ENCODE measurements at places on chromosomes 16 and 17.

GRCh38 chr17:69088643-69089200 is 28.0 kb upstream of the ABCA9 start:
- DNase-seq = no peak

DNA sequence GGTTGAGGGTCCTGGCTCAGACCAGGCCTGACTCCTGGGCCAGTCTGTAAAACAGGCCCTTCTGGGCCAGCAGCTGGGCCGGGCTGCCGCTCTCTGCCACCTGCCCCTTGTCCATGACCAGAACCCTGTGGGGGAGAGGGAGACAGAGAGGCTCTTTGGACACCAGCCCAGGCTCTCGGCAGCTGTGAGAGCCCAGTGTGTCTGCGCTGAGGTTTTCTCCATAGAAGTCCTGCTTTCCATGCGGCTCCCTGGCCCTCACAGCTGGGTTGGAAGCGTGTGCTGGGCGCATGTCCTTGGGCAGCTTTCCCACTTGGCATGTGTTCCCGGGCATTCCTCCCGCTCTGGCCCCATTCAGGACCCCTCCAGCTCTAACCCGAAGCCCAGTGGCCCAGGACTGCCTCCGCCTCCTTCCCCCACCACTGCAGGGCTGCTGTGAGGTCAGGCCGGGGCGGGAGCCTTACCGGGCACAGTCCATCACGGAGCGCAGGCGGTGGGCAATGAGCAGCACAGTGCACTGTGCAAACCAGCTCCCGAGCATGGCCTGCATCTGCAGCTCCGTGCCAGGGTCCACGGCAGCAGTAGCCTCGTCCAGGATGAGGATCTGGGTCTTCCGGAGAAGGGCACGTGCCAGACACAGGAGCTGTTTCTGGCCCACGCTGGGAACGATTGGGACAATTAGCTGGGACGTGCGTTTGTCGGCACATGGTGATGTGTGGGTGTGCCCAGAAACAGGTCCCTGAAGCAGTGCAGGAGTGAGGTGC is 73.0 kb downstream of the ABCC6 start:
- DNase-seq = peak; percentile 40

GRCh38 chr16:20814784-20815183 is 8.5 kb downstream of the REXO5 start:
- no peak for DNase-seq

DNA sequence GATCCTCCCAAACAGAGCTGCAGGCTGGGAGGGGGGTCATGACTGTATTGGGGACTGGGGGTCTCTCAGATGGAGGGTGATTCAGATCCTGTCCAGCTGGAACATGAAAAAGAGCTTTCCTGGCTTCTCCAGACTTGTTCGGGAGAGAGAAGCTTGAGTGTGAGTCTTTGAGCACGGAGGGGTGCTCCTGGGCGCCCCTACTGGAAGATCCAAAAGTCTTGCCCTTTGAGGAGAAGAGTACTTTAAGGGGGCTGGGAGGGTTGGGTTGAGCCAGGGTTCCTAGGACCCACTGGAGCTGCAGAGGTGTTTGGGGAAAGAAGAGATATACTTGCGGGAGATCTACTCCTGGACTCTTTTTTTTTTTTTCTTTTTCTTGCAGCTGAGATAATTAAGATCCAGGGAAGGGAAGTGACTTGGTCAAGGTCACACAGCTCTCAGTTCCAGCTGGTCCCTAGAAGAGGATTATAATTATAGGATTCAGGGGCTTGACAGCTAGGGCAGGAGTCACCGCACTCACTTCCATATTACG is 8.4 kb downstream of the RARA start:
- peak; percentile 61 for DNase-seq

DNA sequence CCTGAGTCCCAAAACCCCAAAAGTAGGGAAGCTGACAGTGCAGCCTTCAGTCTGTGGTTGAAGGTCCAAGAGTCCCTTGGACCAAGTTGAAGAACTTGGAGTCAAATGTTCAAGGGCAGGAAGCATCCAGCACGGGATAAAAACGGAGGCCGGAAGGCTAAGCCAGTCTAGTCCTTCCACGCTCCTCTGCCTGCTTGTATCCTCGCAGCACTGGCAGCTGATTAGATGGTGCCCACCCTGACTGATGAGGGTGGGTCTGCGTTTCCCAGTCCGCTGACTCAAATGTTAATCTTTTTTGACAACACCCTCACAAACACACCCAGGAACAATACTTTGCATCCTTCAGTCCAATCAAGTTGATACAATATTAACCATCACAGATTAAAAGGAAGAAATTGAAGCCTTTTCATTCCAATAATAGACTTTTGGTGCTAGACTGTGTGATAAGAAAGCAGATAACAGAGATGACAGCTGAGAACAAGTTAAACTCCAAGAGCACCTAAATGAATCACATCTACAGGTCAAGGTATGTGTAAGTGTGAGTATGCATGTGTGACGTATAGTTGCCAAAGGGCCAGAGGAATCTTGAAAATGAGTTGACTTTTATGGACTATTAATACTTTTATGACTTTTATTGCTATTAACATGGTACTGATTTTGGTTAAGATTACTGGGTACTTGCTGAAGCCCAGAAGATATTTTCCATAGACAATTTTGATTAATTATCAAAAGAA is 933.5 kb upstream of the SOX9 start:
- DNase-seq = no peak

DNA sequence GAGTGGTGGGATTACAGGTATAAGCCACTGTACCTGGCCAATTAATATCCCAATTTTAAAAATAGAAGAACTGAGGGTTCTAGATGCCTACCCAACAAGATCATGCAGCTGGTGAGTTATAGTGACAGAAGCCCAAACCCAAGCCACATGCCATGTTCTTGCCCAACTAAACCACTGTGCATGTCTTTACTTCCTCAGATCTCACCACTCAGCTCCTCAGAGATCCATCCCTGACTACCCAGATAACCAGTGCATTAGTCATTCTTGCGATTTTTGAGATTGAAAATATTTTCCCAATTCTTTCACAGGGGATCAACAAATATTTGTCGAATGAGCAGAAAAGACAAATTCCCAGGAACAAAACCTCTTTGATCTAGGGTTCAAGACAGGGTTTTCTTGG is 303.1 kb downstream of the CBLN1 start:
- no peak for DNase-seq

GRCh38 chr16:70399381-70399780 is 39.5 kb downstream of the ST3GAL2 start:
- no peak for DNase-seq

GRCh38 chr17:63928966-63929695 is 3.0 kb downstream of the CD79B start:
- no peak for DNase-seq

- DNase-seq = no peak
Measured at GRCh38 chr17:74006371-74006770, 197.1 kb upstream of the RPL38 start.

GRCh38 chr17:11644265-11645212 is 46.3 kb downstream of the DNAH9 start:
- peak; percentile 64 for DNase-seq

GRCh38 chr17:64920419-64921172 is 1.3 kb upstream of the LRRC37A3 start:
- peak; percentile 40 for DNase-seq

- peak; percentile 94 for DNase-seq
Measured at GRCh38 chr17:45197555-45198334, 23.9 kb upstream of the FMNL1 start.

DNA sequence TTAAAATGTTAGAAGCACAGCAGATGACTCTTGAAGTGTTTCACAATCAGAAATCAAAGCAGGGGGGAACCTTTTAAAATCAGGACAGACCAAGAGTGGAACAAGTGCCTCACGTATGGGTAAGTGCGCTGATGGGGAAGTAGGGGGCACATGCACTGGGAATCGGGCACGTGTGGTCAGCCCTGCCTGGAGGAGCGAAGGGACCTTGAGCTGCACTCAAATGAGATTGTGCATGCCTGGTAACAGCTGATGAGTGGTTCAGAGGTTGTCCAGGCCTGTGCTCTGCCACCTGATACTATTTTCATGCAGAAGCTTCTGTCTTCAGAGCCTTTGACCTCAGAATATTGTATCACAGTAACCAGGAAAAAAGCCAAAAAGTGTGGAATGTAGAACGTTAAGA is 13.7 kb upstream of the XYLT2 start:
- no peak for DNase-seq

DNA sequence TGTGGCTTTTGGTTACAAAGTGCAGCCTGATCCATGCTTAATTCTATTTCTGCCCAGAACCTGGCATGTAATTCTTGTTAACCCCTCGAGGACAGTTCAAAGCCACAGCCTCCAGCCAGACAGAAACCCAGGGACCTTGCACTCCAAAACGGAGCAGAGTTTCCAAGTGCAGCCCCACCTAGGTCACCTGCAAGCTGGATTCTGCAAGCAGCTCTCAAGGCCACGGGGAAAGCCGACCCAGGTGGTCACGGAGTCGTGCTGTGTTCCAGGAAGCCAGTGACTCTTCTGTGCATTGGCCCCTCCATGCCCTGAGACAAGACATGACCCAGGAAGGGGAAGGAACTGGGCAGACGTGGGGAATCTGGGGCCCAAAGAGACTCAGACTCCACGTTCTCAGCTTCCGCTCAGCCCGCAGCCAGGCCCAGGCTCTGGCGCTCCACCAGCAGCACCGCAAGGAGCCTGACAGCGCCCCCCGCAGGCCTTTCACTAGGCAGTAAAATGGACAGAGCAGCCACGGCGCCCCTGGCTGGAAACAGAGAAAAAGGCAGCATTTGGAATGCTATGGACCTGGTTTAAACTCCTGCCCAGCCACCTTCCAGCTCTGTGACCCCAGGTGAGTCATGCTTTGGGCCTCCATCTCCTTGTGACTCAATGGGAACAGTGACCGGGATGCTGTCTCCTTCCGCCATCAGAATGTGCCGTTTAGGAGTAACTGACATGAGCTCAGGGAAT is 27.3 kb upstream of the GSG1L start:
- no peak for DNase-seq

- DNase-seq = peak; percentile 61
Measured at GRCh38 chr16:649631-650030, 466 bp downstream of the WDR90 start.

GRCh38 chr17:76343106-76343505 is 10.6 kb downstream of the PRPSAP1 start:
- no peak for DNase-seq

DNA sequence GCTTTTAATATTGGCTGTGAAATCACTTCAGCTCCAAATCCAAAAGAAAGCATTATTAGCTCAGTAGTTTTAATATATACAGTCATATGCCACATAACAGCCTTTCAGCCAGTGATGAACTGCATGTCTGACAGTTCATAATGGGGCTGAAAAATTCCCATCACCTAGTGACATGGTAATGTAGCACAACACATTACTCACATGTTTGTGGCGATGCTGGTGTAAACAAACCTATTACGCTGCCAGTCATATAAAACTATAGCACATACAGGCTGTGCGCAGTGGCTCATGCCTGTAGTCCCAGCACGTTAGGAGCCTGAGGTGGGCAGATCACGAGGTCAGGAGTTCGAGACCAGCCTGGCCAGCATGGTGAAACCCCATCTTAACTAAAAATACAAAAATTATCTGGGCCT is 92.2 kb downstream of the TUBD1 start:
- peak; percentile 29 for DNase-seq

DNA sequence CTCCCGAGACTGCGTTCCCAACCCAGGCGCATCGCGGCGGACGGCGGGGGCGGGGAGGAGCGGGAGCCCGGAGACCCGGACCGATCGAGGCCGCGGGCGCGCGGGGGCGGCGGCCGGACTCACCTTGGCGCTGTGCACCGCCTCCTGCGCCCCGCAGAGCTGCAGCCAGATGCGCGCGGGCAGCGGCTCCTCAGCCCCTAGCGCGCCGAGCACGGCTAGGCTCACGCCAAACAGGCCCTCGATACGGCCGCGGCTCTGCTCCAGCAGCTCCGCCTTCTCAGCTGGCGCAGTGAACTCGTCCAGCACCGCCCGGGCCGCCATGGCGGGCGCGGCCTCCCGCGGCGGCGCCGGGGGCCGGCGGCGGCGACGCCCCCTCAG is 339 bp downstream of the N4BP1 start:
- DNase-seq = peak; percentile 87

GRCh38 chr16:1019231-1020090 is 37.9 kb downstream of the SOX8 start:
- DNase-seq = no peak

DNA sequence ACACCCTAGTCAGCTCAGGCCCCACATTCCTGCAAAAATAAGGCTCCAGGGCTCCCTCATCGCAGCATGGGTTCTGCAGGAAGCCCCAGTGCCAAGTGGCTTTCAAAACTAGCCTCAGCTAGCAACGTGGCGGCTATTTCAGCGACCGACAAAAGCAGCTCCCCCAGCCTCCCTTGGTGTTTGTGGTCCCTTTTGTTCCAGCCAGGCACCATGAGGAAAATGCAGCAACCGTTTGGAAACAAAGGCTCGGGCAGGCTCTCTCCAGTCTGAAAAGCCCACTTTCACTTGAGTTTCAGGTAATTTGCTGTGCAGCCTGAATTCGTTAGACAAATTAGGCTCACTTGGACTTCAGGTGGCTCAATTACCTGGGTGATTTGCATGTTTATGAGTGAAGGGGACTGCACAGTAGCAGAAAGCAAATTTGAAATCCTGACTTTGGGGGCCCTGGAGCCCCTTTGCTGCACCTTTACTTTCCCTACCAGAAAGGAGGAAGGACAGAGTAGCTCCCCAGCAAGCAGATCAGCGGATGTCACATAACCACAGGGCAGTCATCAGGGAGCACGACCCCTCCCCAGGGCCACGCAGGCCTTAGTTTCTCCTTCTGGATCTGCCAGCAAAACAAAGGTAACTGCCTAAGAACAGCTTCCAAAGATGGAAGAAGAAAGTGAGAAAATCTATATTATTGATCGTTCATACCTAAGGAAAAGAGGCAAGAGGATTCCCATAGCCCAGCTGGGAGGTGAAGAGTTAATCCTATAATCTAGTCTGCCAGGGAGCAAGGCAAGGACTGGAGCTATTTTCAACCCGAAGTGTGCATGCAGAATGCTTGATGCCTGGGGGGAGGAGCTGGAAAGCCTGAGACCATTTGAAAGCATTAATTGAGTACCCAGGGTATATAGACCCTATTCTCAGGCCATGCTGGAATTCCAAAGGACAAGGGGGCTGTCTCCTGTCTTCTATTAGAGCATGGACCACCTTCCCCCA is 143.1 kb upstream of the SDK2 start:
- no peak for DNase-seq

DNA sequence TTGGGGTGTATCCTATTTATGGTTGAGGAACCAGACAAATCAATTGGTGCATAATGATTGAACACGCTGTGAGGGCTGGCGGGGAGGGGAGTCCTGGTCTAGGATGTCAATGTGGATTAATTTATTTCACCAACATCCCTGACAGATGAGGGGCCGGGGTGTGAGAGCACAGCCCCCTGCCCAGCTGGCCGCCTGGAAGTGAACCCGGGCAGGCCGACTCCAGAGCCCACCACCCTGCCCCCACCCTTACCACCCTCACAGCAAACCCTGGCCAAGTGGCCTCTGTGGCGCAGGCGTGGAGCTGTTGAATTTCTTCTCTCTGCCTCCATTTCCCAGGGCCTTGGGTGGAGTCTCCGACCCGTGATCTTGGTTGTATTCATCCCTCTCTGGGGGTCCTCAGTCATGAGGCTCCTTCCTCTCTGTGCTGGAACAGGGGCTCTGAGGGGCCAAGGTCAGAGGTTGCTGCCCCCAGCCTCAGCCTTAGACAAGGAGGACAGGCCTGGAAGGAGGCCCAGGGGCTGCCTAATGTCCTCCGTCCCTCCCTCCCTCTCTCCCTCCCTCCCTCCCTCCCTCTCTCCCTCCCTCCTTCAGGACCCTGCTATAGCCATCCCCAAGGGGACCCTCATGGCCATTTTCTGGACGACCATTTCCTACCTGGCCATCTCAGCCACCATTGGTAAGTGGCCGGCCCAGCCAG is 12.6 kb downstream of the SLC12A3 start:
- DNase-seq = no peak

All from DMS53 (cell line).